Activated CD4-positive, alpha-beta memory T cell treated with anti-CD3 and anti-CD28 coated beads for 36 hours (primary cell): ENCODE measurements at places on chromosomes 1 and 21. TPM values are rescaled to one million over a fixed set of nuclear protein-coding genes. Genes with fewer than 3 reads are reported as not detected.

Gene LHX8
- not detected for total RNA-seq

Gene HSD11B1
- total RNA-seq = 23.9 TPM

Gene SLFNL1
- total RNA-seq = 0.07 TPM

DNA sequence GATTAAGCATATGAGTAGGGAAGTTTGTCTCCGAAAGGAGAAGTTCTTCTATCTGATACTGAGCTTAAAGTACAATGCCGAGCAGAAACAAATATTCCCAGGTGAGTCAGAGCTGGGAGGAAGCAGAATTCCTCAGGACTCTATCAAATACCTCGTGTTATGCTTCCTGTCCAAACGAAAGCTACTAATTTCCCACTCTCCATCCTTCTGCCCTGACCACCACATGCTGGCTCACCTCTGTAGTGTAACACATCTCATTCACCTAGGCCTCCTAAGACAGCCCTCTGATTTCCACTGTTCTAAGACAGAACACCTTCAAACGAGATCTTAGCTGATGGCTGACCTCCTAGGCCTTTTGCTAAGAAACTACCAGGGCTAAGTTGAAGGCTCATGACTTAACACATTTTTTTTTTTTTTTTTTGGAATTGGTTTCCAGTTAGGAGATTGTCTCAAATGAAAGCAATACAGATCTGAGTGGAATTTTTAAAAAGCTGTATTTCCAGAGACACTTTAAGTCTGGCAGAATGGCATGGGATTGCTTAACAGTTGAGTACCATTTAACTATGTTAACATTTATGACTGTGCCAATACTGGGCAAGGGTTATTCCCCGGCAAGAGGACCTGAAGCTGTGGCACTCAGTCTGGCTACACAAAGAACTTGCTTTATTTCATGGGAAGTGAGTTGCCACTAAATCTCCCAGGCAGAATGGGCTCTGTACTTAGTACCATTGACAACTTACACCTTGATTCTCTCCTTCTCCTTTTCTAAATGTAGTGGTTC, 583.4 kb downstream of the DPYD start:
- no peak overlapping the region for H3K4me3 ChIP-seq
- peaks cover 1% of the 10 kb centered on the region for H3K36me3 ChIP-seq

GRCh38 chr1:87362834-87363426, 34.2 kb downstream of the LMO4 start:
- H3K4me3 ChIP-seq = no peak overlapping the region
- DNase-seq = no peak
- peaks cover 4% of the 10 kb centered on the region for H3K4me1 ChIP-seq
- no peaks in the 10 kb centered on the region for H3K27me3 ChIP-seq
- peaks cover 8% of the 10 kb centered on the region for H3K36me3 ChIP-seq

DNA sequence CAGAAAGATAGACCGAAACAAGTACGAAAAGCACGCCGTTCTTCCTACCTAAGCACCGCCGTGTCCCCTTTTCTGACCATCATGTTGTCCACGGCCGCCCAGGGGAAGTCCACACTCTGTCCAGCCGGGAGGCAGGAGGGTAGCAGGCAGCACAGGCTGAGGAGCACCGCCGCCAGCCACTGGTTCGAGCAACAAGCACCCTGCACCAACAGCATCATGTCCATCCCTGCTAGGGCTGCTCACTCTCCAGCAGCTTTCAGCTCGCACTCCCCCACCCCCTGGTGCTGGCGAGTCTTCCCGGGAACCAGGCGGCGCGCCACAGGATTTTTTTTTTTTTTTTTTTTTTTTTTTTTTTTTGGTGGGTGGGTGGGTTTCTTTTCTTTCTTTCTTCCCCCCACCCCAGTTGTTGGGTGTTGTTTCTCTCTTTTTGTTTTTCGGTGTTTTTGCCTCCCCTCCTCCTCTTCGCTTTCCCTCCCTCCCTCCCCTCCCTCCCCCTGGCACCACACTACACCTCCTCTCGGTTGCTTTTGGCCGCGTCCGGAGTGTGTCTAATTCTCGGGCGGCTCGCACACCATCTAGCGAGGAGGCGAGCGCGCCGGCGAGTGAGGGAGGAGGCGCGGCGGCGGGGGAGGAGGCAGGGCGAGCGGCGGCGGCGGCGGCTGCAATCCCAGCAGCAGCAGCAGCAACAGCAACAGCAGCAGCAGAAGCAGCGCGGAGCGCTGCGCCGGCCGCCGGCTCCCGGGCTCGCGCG, at the start of gene NEGR1:
Gene NEGR1, minus strand, starts transcription at position 269 of the 751 bp plus-strand sequence.
- peak; percentile 67 for DNase-seq
- peak within 1 kb of the TSS; percentile 56 for H3K4me3 ChIP-seq
- H3K27me3 ChIP-seq = peaks cover 15% of the 10 kb centered on the region
- H3K4me1 ChIP-seq = peaks cover 13% of the 10 kb centered on the region
- H3K27ac ChIP-seq = no peak within 1 kb of the TSS

DNA sequence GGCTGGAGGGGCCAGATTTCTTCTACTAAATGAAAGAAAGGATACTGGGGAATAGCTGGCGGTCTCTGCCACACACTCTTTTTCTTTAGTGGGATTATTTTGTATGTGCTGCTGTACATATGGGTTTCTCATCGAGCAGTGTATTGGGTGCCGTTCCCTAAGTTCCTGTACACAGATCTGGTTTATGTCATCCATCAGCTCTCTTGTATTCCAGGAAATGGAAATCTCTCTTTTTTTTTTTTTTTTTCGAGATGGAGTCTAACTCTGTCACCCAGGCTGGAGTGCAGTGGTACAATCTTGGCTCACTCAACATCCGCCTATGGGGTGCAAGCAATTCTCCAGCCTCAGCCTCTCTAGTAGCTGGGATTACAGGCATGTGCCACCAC, 27.0 kb upstream of the NID1 start:
- peaks cover 15% of the 10 kb centered on the region for H3K27me3 ChIP-seq
- no peak overlapping the region for H3K27ac ChIP-seq

DNA sequence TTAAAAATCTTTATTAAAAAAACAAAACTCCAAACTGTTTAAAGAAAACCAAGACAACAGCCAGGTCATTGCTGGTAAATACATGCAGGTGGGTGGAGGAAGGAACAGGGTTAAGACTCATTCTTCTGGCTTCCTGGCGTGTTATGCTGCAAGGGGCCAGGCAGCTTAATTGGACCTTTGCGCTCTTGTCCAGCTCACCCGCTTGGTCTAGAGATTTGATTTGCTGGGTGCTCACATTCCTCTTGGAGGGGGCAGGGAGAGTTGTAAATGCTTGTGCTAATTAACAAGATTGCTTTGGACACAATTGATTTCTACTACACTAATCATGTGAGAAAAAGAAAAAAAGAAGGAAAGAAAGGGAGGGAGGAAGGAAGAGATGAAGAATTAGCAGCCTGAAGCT, 10.5 kb downstream of the CEP104 start:
- H3K4me3 ChIP-seq = no peak overlapping the region
- H3K4me1 ChIP-seq = no peaks in the 10 kb centered on the region
- DNase-seq = no peak
- H3K36me3 ChIP-seq = peaks cover 26% of the 10 kb centered on the region
- no peak overlapping the region for H3K27ac ChIP-seq
